Activated gamma-delta T cell treated with anti-CD3 and anti-CD28 coated beads, Interleukin-2, amount 50 U/mL, for 16 hours (primary cell): ENCODE measurements at places on chromosomes 4 and X.
A peak's percentile ranks its signal among the peaks of the same experiment; 100 is the strongest.

DNA sequence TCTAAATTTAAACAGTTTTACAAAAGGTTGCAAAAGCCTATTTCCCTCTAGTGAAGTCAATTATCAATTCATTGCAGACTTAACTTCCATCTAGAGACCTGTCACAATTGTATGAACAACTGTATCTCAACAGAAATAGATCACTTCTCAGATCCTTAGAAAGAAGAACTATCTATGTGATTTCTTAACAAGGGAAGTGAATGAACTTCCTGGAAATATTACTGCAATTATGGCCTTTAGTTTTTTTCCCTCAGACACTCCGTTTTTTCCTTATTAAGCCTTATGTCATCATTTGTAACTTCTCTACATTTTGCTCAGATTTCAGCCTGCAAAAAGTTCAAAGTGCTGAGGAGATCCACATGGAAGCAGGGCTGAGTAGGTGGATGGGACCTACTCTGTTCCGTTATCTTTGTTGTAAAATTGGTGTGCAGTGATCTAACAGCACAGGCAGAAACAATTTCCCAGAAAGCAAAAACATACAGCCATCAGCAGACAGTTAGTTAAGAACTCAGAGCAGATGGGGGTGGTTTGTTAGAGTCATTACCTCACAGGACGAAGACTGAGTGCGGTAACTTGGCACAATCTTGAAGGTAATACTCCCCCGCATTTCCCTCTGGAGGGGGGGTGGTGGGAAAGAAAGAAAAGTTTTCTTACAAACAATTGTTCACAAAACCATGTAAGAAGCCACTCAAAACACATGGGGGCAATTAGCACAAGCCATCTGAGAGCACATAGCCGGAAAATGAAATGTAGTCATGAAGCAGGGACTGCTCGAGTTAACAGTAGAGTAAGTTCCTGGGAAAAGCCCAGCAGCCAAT is 112.3 kb downstream of the NYX start:
- peak; percentile 7 for DNase-seq

- DNase-seq = no peak
Observed at GRCh38 chrX:45743906-45744625, 543.4 kb upstream of the DIPK2B start.

GRCh38 chrX:49754233-49754857 is 58.6 kb upstream of the PAGE1 start:
- peak; percentile 1 for DNase-seq

DNA sequence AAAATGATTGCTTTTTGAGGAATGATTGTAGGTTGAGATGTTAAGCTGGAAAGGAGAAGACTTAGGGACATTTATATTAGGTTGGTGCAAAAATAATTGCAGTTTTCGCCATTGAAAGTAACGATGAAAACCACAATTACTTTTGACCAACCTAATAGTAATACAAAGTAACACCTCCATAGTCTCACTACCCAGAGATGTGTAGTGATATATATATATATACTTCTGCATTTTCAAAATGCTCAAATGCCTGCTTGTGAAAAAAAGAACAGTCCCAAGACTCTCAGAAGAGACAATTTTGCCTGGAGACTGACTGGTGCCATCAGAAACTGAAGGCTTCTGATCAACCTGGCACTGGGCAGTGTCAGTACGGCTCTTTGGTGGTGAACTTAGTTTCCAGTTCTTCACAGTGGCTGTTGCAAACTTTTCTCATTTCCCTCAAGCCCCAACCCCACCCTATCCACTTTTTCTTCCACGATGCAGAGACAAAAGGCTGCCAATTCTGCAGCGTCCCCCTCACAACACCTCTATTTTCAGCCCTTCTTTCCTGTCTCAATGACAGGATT is 35.1 kb upstream of the TAPT1 start:
- no peak for DNase-seq

DNA sequence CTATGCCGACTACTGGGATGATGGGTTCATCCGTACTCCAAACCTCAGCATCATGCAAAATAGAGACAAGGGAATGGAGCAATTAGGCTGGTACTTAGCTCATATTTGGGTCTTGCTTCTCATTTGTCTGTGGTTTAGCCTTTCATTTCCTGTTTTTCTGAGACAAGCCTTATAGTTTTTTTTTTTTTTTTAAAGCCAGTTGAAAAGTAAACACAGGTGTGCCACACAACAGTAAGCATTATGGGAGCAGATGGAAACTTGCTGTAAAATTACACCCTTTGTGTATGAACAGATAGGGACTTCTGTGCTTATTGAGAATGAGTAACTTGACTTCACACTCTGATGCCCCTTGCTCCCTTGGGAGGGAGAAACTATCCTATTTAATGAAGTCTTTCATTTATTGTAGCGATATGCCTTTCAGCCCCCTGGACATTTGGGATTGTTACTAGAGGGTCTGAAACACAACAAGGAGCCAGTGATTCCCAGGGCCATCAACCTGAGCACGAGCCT is 13.7 kb downstream of the RASSF6 start:
- no peak for DNase-seq

GRCh38 chrX:39808471-39808917 is 289.3 kb downstream of the BCOR start:
- DNase-seq = no peak

DNA sequence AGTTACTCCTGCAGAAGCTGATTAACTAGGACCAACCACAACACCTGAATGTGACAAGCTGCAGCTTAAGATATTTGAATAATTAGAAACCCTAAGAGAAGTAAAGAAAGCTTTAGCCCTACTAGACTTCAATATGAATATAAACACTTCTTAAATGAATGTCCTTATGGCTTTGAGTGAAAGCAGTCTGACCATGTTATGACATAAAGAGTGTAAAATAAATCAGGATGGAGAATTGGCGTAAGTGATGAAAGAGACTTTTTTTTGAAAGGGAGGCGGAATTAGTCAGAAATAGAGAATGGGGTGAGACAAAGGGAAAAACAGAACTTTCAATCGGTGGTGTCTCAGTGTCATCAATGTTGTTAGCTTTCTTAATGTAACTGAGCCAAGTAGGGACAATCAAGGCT is 117.2 kb upstream of the MAGEB16 start:
- DNase-seq = no peak

DNA sequence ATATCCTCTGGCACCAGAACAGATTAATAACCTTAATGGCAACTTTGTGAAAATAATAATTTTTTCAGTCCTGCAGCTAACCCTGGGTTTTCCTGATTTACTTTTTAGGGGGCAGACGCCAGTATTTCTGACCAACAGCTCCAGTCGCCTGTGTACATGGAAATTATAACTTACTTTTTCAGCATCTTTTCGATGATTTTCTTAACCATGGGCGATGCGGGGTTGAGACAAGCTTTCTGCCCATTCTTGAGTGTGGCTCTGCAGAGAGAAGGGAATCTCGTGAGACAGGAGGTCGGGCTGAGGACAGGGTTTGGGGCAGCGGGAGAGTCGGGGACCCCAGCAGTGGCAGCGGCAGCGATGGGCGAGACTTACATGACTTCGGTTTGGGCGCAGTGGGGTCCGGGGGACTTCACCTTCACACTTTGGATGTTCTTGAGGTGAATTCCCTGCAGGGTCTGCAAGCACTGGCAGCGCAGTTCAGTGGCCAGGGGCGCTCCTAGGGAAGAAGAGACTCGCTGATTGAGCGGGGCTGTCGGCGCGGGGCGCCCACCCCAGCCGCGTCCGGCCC is 484 bp downstream of the CXCL2 start:
- DNase-seq = no peak

DNA sequence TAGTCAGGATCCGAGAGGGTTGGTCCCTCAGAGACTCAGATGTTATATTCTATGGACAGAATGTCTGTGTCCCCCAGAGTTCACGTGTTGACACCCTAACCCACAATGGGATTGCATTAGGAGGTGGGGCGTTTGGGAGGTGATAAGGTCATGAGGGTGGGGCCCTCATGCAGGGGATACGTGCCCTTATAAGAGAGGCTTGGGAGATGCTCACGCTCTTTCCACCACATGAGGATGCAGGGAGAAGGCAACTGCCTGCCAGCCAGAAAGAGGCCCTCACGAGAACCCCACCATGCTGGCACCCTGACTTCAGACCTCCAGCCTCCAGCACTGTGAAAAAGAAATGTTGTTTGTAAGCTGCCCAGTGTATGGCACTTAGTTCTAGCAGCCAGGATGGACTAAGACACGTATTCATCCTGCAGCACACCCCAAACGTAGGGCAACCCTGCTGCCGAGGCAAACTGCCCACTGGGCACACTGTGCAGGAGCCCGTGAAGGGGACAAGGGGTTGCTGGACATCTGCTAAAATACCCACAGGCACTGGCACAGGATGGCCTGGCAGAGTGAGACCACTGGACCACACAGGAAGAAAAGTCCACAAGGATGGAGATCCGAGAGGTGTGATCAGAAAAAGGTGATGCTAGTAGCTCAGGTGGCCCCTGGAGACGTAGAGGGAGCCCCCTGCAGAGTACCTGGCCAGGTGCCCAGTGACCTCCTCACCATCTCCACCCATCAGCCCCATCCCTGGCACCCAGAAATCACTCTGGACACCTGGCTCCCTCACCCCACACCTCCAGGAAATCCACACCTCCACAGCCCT is 62.7 kb downstream of the HTRA3 start:
- DNase-seq = no peak

GRCh38 chrX:63784902-63785707 is at the start of gene ARHGEF9:
TSS of gene ARHGEF9 (minus strand) at chrX:63785214. CDS start at chrX:63785145, 69 bp downstream.
- no peak for DNase-seq

DNA sequence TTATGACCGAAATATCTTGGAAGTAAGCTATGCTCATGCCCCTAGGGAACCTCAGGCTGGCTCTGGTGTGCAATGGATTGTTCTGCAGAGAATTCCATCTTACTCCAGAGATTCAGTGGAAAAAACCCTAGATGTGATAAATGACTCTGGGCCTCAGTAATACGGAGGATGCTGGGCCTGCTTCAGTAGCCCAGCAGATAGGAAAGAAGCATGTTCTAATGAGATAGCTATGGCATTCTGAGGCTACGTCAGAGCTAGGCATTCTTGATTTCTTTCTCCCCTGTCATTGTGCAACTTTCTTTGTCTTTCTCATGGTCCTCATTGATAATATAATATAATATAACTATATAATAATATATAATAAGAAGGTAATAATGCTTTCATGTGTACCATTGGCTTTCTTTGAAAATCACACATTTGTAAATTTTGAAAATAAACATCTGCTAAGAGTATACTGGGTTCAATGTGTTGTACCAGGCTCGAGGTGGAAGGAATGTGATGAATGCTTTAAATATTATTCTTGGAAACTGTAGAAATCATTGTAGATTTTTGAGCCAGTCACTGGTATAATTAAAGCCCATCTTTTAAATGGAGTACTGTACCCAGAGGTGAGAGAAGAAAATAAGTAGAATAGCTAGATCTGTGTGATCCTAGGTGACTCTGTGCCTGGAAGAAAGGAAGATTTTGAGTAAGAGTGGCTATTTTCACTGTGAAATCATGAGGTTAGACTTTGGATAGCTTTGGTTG is 152.0 kb downstream of the IL15 start:
- DNase-seq = no peak

DNA sequence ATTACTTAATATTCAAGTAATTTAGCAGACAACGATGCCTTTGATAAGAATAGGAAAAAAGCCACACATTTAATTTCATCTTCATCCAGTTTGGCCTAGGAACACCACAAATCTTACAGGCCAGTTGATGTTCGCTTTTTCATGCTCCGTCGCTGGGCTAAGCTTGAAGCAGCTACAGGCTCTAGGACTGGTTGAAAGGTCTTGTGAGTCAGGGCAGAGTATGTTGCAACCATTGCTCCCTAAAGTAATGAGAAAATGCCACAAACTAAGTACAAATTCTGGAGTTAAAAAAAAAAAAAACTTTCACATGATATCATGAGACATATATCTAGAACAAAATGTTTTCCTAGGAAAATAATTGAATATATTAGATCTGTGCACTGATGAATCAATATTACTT is 123.8 kb downstream of the RPS6KA6 start:
- DNase-seq = no peak
